ENCODE measurements at places on chromosomes 3 and 15. TPM values are rescaled to one million over a fixed set of nuclear protein-coding genes. Genes with fewer than 3 reads are reported as not detected.

DNA sequence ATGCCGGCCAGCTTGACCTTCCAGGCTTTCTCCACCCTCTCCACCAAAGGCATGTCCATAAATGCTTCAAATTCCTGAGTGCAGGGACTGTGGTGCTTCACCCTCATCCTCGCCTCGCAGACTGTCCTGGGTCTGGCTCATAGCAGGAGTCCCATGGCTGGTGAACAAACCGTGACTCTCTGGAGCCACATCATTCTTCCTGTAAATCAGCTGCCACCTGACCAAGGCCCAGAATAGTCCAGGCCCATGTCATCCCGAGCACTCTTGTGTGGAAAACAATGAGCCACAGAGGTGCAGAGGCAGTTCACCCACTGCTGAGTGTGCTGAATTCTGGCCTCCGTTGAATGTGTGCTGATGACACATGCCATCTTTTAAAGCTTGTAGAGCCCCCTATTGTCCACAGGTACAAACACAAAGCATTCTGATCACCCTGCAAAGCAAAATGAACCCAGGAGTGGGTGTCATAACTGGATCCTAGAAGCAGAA, 68.6 kb downstream of the ABHD5 start:
- peak; percentile 89 for DNase-seq

Gene CA12
- total RNA-seq, result 6.1 TPM

- peak; percentile 68 for DNase-seq
Measured at GRCh38 chr3:98744283-98744682, 18.9 kb upstream of the ST3GAL6 start.

GRCh38 chr3:69194431-69195165, 72.2 kb upstream of the LMOD3 start:
- DNase-seq, result no peak

DNA sequence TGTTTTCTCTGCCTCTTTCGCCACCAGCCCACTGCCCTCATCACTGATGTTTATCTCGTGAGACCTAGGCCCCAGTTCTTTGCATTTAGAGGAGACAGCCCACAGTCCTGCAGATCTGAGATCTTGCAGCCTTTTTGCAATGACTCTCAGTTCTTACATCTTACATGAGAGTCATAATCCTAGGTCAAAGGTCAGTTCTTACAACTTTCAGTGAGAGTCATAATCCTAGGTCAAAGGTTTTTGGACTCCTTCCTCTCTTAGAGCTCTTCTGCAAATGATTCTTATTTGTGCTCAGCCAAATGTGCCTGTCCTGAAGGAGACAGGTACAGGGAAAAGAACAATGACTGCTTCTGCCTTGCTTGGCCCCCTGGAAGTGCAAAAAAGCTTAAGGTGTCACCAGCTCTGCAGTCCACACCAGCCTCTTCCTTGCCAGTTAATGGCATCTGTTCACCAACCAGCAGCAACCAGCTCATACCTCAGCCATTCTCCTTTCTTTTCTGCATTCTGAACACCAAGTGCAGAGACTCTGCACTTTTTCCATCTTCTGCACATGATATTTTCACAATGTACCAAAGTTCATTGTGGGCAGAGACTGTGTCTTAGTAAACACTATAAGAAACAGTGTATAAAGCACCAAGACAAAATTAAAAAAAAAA, 67.1 kb downstream of the ABHD5 start:
- DNase-seq, result no peak

GRCh38 chr3:49411535-49411967, 225 bp downstream of the RHOA start:
- DNase-seq, result no peak

GRCh38 chr3:124396339-124396950, 333.8 kb upstream of the UMPS start:
- DNase-seq, result peak; percentile 73

GRCh38 chr3:47012342-47013230, 33.1 kb downstream of the NBEAL2 start:
- DNase-seq, result no peak

Gene SMAD3
- total RNA-seq, result 32.6 TPM

GRCh38 chr3:83946049-83946448, 1012.7 kb upstream of the CADM2 start:
- DNase-seq, result no peak

Gene SLC22A14
- total RNA-seq, result not detected

Gene EEF1AKMT4
- 9.7 TPM for total RNA-seq
